ENCODE measurements at places on chromosomes 12 and 14.

- no peak for DNase-seq
Measured at GRCh38 chr12:80241576-80242273, 142.4 kb downstream of the OTOGL start.

- no peak for DNase-seq
Measured at GRCh38 chr12:21921436-21921835, 19.8 kb downstream of the ABCC9 start.

GRCh38 chr14:70891737-70892136 is 15.5 kb upstream of the PCNX1 start:
- DNase-seq: no peak

DNA sequence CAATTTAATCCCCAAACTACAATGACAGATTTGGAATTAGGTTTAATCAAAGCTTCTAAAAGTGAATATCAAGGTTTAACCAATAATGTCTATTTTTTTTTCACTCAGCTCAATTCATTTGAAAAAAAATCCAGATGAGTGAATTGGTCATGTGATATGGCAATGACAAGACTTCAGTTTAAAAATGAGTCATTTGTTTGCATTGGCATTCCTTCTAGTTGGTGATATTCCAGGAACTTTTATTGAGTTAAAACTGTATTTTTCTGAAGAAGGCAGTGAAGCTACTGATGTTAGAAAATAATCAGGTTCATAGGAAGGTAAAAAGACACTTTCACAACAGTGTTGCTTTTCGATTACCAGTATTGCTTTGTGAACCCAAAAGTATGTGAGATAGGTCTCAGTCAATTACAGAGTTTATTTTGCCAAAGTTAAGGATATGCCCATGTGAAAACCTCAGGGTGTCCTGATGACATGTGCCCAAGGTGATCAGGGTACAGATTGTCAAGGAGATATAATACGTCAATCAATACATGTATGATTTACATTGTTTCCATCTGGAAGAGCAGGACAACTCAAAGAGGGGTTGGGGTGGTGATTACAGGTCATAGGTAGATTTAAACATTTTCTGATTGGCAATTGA is 1214.9 kb downstream of the GALC start:
- DNase-seq: no peak

- DNase-seq: no peak
Measured at GRCh38 chr12:107762874-107763273, 1.9 kb upstream of the PRDM4 start.

GRCh38 chr14:22551605-22551997 is 37.4 kb downstream of the DAD1 start:
- no peak for DNase-seq

GRCh38 chr12:89072294-89073026 is 279.8 kb downstream of the DUSP6 start:
- DNase-seq: no peak

DNA sequence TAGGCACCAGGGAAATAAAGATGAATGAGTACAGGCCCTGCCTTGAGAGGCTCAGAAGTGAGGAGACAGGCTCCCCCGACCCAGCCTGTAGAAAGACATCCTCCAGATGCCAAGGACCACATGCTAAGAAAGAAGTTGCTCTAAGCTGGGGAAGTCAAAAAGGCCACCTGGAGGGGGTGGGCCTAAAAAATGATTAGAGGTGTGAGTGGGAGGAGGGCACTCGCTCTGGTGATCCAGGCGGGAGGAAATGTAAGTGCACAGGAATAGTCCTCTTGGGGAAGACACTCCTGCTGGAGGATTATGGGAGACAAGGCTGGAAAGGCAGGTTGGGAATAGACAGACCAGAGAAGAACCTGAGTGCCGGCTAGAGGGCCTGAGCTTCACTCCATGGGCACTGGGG is 32.2 kb downstream of the SMUG1 start:
- DNase-seq: no peak

DNA sequence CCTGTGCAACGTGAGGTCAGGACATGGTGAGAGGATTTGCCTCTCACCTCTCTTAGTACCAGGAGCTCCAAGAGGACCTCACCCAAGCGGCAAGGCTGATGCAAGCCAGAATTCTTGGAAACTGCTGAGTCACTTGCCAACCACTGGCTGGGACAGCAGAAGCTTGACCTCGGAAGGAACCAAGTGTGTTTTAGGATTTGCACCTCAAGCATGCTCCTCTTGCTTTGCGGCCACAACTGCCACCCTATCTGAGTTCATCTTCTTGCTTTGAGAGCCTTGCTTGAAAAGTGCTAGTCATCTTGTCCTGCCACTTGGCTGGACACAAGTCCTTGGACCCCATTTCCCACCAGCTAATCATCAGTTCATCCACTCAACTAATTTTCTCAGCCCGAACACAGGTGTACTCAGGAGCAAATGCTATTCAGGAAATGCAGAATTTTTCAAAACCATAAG is 195.8 kb downstream of the SLC25A21 start:
- no peak for DNase-seq

- DNase-seq: no peak
Measured at GRCh38 chr12:122850695-122851350, 15.6 kb downstream of the HIP1R start.

DNA sequence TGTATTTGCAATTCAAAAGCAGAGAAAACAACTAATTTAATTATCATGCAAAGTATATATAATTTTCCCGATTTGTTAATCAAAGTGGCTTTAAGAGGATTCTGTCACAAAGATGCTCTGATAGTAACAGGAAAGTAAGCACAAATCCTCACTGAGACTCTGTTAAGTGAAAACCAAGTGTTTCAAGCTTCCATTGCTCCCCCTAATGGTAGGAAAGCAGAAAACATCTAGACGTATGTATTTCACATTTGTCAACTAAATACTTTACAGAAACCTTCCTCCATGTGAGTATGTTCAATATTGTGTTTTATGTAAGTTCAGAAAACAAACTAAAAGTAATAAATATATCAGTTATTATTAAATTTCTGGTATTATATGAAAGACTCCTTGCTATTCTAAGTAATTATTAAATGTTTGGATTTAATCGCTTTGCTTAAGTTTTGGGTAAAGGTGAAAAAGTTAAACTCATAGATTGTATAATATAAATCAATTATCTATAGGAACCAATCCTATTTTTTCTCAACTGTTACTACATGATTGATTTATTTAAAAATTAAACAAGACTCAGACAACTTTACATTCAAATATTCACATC is 1.5 kb upstream of the NTS start:
- no peak for DNase-seq
